AG08395 (cell line): ENCODE measurements at places on chromosomes 3 and 15.

GRCh38 chr3:67239353-67239752 lies 241.2 kb downstream of the KBTBD8 start:
- no peak for DNase-seq

DNA sequence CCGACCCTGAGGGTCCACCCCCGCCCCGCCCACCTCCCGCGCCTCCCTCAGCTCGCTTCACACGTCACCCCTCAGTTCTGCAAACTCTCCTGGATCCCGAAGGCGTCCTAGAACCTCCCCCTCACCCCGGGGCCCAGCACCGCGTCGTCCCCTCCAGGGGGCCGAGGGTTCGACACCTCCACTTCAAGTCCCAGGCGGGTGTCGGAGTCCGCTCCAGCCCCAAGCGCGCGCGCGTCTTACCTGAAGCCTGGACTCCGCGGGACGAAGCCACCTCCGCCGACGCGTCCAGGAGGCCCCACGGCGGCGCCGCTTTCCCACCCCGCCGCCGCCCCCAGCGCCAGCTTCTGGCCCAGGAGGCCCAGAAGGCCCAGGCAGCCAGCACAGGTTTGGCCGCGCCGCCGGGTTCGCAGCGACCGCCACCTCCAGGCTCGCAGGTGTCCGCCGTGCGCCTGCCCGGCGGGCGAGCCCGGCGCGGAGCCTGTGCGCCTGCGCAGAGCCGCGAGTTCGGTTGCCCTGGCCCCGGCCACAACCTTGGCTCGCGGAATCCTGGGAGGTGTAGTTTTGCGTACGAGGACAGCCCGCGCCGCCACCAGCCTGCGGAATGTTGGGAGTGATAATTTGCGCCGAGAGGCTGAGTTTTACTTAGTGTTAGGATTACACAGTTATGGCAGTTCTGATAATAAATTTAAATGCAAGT lies at the start of gene POMGNT2:
Gene POMGNT2 (minus strand): TSS at position 484 of the 697 bp plus-strand sequence. CDS start 24,648 bp downstream, outside the sequence.
- DNase-seq, result peak; percentile 98

DNA sequence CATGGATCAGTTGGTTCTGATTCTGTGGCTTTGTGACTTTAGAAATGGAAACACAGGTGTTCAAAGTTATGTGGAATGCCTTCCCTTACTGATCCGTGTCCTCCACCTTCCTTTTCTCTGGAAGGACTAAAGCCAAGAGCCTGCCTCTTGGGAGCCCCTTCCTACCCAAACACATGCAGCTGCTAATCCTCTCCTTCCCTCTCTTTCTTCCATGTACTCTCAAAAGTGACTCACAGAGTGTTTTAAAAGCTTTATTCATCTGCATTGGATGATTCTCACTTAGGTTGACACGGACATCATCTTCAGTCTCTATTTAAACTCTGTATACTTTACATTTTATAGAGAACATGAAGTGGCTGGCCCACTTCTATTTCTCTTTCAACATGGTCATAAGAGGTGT lies 856.5 kb upstream of the ARPP21 start:
- DNase-seq, result no peak

DNA sequence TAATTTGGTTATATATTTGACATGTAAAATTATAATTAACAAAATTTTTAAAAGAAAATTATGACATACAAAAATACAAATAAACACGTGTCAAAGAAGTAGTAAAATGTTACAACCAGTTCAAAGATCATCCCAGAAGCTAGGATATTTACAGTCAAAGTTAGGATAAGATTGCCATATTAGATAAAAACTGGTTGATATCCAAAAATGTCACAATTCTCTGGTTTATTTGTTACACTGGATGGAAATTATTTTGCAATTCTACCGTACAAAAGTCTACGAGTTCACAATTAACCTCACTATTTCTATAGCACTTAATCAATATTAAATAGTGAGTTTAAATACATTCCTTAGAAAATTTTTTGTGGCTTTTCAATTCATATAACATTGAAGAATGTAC lies 673.8 kb downstream of the GBE1 start:
- no peak for DNase-seq

GRCh38 chr3:125085166-125085565 lies 29.4 kb upstream of the HEG1 start:
- no peak for DNase-seq

DNA sequence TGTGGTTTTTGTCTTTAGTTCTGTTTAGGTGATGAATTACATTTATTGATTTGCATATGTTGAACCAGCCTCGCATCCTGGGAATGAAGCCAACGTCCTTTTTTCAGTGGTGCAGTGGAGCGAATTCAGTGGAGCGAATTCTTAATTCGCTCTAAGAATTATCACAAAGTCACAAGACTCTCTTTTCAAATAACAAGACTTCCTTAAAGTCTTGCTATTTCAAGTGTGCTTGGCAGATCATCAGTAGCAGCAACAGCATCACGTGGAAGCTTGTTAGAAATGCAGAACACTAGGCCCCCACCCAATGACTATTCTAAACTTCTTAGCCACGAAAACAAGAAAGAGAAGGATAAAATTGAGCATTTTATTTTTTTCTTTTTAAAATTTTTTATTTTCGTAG lies 58.1 kb upstream of the CD200R1L start:
- DNase-seq, result no peak

GRCh38 chr15:61253186-61253585 lies 24.1 kb upstream of the RORA start:
- no peak for DNase-seq

DNA sequence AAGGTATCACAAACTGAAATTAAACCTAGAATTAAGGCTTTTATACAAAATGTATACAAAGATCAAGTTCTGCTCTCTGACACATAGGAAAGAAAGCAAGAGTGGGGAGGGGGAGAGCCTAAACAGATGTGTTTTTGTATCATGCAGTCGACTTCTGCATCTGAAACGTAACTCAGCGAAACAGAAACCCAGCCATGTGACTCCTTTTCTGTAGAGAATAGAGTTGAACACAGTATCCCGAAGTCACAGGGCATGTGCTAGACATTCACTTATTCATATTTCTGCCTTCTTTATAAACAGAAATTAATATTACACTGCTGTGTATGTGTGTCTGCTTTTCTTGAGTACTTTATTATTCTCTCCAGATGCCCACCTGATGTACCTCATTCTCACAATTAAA lies 121.0 kb downstream of the PDZRN3 start:
- no peak for DNase-seq

- DNase-seq, result no peak
These were observed 223.4 kb downstream of the STT3B start for GRCh38 chr3:31755926-31756658.

GRCh38 chr3:14476583-14477265 lies 63.4 kb downstream of the GRIP2 start:
- DNase-seq, result no peak

GRCh38 chr3:51307458-51307857 lies 77.6 kb upstream of the MANF start:
- no peak for DNase-seq

DNA sequence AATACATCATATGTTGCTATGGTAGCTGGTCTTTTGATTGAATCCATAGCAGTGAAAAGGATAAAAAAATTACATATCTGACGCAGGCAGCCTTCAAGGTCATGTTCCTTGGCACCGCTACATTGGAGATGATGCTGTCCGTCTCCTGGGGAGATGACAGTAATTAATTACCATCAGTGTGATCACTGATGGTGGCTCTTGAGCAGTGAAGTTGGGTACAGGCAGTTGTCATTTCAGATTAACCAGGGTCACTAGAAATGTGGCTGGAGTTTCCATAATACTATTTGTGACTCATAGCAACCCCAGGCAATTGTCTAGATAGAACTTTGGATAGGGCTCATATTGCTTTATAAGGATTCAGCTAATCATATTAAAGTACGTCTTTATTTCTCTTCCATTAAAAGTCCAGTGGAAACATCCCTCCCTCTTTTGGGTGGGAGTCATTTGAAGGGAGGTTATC lies 136.3 kb downstream of the THSD4 start:
- no peak for DNase-seq

DNA sequence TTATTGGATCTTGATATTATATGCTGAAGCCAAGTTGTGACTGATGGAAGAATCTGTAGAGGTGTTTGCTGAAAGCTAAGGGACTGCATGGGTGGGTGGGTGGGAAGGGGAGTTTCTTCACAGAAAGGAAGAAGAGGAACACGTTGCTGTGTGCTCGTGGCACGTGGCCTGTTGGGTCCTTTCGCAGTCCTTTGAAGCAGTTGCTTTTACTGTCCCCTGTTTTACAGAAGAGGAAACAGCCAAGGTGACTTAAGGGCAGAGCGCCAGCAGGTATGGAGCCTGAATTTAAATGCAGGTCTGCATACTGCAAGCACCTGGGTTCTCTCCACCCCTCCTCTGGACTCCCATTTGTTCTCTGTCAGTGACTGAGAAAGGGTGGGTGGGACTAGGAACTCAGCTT lies 59.4 kb upstream of the PRR23C start:
- no peak for DNase-seq
